ENCODE measurements at places on chromosomes 7 and 10.
A peak's percentile ranks its signal among the peaks of the same experiment; 100 is the strongest.

DNA sequence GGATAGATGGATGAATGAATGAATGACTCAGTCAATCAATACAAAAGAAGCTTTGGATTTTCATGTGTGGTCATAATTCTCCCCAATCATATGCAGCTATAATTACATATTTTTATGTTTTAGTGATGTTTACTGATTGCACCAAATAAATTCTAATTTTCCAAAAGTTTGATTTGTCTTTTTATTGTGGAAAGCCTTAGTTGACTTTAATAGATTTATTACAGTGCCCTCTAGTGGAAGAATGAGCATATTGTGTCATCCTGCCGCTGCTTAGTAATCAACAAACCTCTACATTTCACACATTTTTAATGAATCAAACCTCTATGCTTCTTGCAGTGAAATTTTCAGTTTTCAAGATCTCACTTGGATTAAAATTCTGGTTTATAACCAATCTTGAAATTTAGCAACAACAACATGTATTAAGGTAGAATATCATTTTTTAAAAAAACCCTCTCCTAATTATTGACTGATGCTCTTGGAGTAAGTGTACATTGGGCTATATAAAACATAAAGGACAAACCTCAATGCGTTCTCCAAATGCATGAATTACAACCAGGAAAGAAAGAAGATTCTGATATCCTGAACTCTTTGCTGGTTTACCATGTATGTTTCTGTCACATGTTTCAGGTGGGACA is 55.6 kb upstream of the PNLIP start:
- DNase-seq: peak; percentile 0

DNA sequence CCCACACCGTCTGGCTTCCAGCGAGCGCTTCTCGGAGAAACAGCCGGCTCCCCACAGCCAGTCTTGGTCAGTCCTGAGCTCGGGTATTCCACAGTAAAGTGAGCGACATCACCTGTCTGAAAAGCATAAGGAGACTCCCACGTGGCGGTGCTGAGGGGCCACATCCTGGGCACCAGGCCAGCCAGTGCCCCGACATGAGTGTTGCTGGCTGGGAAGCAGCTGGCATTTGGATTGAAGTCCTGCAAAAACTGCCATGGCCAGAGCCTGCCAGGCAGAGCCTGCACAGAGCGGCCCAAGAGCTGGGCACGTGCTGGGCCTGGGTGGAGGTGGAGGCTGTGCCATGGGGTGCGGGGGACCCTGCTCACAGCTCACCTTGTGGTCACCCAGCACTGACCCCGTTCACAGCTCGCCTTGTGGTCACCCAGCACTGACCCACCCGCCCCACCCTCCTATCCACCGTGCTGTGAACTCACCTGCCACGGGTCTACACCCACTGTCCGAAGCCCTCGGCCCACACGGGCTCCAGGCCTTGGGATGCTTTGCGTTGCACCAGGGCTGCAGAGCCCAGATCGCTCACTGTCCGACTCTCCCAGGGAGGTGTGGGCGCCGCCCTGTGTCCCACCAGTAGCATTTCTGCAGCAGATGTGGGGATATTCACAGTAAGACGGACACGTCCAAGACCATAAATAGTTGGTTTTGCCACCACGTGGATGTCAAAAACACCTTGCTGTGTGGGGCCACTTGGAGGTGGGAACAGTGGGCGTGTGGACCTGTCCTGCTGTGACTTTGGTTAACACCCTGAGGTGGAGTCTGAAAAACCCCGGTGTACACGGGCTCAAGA is 48.8 kb downstream of the PITRM1 start:
- no peak for DNase-seq

DNA sequence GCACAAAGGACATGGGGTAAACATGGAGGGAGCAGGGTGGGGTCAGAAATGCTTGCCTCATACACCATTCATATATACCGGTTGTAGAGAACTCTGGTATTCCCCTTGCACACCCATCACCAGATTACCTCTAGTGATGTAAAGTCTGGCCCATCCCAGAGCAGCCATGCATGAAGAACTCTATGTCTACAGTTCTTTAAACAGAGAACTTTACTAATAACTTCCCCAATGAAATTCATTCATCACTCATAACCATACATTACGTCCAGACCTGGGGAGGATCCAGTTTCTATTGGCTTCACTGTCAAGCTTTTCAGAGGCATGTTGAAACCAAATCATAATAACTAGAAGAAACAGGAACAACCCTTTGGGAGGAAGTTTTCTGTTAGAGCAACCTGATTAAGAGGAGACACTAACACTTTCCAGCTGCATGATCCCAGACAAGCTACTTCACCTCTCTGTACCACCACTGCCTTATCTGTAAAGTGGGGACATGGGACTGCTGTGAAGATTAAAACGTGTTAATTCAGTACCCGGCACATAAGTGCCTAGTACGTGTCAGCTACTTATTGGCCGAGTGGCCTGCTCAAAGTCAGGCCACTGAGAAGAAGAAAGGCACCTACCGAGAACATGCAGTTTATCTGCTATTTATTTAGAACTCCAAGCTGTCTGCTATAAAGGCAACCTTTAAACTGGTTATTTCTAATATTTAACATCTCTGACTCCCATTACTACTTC is 59.7 kb downstream of the IGF2BP3 start:
- DNase-seq: no peak

- no peak for DNase-seq
These were observed 25.4 kb upstream of the ZNF138 start for GRCh38 chr7:64768824-64769223.

DNA sequence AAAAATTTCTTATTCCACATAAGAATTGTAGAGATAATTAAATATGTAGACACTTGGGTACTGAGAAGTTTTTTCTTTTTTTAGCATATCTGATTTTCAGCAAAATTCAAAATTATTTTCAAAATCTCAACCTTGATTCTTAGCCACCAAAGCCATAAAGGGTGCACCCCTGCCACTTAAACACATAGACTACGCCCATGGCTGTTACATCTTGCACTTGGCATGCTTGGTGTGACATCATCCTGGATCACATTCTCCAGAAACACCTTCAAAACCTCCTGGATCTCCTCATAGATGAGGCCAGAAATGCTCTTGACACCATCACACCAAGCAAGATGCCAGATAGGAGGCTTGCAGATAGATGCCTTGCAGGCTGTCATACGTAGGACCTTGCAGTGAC is 89.1 kb upstream of the KLF14 start:
- no peak for DNase-seq

GRCh38 chr10:73876157-73876556 is 1.8 kb upstream of the CAMK2G start:
- no peak for DNase-seq

DNA sequence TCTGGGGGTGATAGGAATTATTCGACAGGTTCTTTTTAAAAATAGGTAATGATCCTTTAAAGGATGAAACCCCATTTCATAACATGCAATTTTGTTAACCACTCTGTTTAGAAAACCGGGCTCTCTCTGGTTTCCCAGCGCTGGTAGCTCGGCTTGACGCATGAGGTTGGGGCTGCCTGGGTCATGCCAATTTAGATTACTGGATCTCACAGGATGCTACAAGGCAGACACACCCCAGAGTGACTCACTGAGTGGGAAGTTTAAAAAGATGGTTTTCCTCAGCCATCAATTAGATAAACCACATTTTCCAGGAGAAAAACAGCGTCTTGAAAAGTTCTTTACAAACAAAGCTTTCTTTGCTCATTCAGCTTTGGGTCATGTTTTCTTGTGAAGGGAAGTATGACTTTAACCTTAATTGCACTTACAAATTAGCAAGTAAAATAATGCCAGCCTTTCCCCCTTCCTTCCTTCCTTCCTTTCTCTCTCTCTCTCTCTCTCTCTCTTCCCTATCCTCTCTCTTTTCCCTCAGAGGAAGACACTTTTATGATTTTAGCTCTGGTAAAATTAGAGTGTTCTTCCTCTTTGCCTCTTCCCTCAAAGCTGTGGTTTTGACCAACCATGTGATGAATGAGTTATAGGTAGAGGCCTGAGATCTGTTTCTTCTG is 99.8 kb downstream of the EPDR1 start:
- DNase-seq: no peak

- DNase-seq: no peak
These were observed 1650.5 kb upstream of the LRRTM3 start for GRCh38 chr10:65275296-65275695.

All from BJ (cell line).